ENCODE measurements at places on chromosomes 5 and 9.

- DNase-seq, result no peak
Observed at GRCh38 chr5:32726086-32726557, 15.0 kb downstream of the NPR3 start.

- DNase-seq, result peak; percentile 9
Observed at GRCh38 chr9:16475257-16475656, 395.2 kb downstream of the BNC2 start.

GRCh38 chr5:5542654-5543053 lies 120.2 kb downstream of the ICE1 start:
- DNase-seq, result no peak

- no peak for DNase-seq
Observed at GRCh38 chr5:38757451-38758245, 88.2 kb upstream of the OSMR start.

DNA sequence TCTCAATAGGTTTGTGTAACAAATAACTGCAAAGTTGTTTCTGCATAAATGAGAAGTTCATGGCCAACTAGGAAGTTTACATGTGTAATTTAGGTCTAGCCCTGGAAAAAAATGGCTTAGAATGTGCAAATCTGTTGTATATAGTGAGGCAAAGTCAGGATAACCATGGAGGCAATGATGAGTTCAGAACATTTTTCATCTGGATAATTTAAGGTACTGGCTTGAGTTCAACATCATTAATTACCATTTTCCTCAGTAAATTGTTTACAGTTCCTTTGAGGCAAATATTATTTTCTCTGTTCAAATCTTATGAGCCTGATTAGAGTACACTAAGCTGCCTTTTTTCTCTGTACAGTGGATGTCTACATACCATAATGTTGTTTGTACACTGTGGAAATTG lies 1259.0 kb upstream of the NUDT12 start:
- no peak for DNase-seq

DNA sequence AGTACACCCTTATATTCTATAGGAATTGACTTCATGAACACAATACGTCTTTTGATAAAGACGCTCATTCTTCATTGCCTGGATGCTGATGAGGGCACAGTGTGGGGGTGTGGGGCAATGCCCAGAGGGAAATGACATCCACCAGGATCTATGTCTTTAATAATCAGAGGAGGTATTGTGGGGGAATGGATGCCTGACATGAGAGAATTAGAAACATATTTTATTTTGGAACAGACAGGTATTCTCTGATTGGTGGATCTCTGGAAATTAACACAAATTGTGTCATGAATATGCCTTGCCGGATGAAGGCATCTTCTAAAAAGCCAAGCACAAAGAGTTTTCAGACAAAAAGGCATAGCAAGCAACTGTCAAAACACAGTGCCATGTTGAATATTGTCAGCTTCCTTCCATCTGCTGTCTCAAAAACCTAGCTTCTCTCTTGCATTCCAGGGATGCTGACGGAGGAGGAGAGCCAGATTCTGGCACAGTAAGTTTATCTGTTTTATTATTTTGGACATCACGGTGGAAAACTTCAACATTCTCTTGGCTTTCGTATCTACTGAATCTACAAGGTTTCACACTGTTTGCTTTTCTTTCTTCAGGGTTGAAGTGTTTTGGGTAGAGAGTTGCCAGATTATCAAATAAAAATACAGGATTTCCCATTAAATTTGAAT lies 3.9 kb upstream of the C5orf58 start:
- DNase-seq, result no peak

GRCh38 chr9:112050544-112051475 lies 124.3 kb downstream of the SUSD1 start:
- DNase-seq, result no peak

- no peak for DNase-seq
Observed at GRCh38 chr9:135309763-135310125, 169.8 kb upstream of the PPP1R26 start.

DNA sequence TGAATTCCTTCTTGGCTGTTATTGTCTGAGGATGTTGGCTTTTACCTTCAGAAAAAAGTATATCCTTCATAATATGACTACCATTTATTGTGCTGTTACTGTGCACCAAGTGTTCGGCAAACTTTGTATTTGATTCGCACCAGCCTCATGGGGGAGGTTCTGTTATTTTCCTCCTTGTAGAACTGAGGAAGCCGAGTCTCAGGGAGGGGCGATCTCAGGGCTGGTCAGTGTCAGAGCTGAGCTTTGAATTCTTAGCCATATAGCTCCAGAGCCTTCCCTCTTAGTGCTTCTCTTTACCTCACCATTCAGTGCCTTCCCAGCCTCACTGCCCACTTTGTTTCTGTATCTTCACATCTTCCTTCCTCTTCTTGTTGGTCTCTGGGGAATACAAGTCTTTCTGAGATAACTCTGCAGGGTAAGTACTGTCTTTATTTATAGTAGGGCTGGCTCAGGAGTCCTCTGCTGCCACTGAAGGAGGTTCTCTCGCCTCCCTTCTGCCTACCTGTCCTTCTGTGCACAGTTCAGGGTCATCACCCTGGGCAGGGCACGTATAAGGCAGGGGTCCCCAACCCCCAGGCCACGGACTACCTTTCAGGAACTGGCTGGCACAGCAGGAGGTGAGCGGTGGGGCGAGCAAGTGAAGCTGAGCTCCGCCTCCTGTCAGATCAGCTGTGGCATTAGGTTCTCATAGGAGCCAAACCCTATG lies 48.4 kb downstream of the GALNT10 start:
- DNase-seq, result no peak
